ENCODE measurements at places on chromosomes 2 and 18.

DNA sequence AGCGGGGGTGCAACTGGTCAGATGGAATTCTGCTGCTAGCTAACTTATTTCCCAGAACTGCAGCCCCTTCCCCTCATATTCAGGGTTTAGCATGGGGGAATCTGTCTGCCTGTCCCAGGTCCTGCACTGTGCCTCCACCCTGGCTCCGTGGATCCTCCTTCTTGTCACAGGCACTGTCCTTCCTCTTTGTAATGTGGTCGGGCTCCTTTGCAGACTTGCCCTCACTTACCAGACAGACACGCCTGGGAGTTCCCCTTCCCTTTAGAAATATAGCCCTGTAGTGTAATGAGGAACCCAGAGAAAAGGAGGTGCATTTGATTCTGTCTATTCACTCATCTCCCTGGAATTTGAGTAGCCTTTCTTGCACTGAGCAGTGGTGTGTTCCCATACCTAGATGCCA is 108.7 kb downstream of the TRIM43 start:
- no peak for DNase-seq

DNA sequence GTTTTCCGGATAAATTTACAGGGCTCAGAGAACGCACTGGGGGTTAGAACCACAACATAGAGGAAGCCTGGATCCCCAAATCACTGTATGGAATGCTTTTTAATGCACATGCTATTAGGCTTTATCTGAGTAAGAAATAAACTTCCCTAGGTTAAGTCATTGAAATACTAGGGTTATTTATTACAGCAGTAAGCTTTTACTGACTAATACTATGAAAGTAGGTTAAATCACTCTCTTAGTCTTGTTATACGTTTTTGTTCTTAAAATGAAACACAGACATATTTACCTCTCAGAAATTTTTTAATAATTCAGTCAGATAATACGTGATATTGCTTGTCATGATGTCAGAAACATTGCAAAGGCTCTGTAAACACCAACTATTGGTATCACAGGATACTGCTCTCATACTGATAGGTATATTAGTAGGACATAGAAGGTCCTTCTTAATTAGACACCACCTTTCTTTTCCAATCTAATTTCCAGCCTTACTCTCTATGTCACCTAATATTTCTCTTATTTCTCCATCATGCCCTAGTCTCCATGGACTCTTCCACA is 162.7 kb upstream of the NYAP2 start:
- DNase-seq, result no peak

- DNase-seq, result no peak
Observed at GRCh38 chr2:39676342-39676741, 10.6 kb downstream of the TMEM178A start.

DNA sequence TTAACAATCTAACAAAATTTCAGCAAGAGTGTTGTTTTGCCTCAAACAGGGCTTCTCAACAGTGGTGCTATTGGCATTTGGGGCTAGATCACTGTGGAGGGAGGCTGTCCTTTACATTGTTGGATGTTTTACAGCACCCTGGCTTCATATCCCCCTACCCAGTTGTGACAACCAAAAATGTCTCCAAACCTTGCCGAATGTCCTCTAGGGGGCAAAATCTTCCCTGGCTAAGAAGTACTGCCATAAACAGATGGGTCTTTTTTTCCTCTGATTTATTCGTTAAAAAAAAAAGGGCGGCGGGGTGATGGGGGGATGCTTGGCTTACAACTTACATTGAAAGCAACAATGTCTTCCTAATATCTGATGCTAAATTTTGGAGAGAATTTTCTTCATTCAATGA is 207.6 kb upstream of the CCDC150 start:
- DNase-seq, result no peak

- DNase-seq, result no peak
Observed at GRCh38 chr18:28065031-28065792, 111.7 kb downstream of the CDH2 start.

GRCh38 chr2:238061315-238062202 is 758 bp downstream of the SCLY start:
- peak; percentile 44 for DNase-seq

DNA sequence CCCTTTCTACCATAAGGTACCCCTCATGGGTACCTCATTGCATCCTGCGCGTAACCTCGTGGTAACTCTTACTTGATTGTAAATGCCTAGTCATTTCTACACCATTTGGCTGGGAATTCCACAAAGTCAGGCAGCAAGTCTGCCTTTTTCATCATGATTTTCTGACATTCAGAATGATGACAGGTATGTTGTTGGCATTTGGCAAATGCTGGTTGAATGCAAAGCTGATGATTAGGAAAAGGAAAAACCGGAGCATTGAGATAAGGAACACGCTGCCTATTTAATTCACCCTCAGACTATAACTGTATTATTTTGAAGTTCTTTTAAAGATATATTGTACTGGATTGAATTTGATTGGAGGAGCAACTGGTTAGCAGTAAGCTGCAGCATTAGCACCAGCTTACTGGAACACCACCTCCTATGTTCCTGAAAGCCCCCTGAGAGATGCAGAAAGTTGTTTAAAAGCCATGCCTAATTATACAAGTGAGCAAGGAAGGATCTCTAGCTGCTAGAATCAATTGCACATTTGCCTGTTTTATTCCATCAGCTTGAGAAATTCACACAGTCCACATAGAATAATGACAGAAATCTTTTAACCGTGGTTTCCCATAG is 520.1 kb downstream of the LRP1B start:
- no peak for DNase-seq

DNA sequence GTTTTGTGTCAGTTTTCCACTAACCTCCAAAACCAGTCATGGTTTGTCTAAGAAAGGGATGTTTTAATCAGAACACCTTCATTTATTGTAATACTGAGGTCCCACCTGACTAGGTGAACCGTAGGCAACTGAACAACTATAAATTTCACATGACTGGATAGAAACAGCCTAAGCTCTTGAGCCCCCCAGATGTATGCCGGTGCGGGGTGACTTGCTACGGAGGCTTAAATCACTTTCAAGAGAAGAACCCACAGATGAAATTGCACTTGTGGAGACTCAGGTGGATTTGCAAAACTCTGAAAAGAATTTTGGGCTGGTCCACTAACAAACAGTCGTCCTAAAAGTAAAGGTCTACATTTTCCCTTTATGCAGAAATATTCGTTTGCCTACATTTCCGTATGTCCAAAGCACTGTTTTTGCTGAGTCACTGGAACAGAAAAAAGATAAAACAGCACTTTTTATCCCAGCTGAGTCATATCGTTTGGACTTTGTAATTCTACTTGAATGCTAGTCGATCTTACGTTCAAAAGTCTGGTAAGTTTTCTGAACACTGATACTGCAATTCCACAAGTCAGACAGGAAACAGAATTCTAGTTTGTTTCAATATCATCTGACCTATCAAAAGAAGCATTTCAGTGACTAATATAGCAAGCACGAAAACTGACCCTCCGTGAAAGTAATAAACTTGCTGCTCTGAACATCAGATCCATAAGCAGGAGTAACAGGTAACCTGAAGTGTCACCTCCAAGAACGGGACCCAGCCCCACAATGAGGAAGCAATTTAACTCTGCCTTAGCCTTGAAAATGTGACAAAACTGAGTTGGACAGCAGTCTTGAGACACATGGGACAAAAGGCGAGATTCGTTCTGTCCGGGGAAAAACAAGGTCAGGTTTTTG is 18.1 kb downstream of the ZNF516 start:
- DNase-seq, result no peak

GRCh38 chr2:85231952-85232351 is 95.8 kb downstream of the TGOLN2 start:
- no peak for DNase-seq

DNA sequence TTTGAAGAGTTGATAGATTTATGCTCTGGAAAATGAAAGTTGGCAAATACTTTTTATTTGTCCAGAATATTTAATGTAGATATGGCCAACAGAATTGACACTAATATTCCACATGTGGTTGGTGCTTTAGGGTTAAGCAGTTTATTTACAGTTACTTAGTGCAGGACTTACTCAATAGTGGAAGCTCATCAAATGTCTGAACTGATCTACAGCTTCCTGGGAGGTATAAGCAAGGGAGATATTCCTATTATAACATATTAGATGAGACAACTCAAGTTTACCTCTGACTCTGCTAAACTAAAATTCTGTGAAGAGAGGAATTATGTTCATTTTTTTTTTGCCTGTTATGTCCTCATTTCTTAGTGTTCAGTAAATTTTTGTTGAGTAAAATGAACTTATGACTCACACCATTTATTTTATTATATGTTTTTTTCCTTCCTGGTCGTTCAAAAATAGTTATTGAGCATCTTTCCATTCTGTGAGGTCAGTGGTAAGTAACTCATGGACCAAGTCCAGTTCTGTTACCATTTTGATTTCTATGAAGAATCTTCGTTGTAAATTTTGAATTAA is 13.6 kb downstream of the ABI2 start:
- no peak for DNase-seq

DNA sequence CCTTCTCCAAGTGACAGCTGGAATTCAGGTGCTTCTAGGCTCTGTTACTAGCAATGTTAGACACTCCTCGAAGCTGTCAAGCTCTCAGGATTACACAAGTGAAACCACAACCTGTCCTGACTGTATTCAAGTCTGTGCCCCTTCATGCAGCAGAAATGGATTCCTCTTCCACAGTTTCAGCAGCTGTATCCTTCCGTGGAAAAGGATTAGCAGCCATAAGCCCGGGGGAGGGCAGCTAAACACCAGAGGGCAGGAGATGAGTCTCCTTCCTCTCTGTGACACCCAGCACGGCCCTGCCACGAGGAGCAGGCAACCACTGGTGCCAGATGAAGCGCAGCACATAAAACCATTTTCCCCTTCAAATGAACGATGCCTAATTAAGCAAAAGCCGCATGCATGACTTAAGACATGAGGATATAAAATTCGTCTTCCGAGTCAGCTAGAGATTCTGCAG is 1.2 kb downstream of the ST3GAL5 start:
- DNase-seq, result peak; percentile 52

DNA sequence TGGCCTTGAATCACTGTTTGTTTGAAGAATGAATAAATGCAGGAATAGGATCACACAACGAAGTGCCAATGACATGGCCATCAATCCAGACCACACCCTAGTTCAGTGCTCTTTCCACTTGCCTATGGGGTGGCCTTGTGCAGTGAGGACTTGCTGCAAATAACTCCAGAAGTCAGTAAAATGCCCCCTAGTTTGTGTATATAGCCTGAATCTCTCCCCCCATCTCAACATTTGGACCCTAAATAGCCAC is 299 bp downstream of the FABP1 start:
- DNase-seq, result no peak

- DNase-seq, result no peak
Observed at GRCh38 chr2:229169751-229170150, 101.3 kb downstream of the PID1 start.

DNA sequence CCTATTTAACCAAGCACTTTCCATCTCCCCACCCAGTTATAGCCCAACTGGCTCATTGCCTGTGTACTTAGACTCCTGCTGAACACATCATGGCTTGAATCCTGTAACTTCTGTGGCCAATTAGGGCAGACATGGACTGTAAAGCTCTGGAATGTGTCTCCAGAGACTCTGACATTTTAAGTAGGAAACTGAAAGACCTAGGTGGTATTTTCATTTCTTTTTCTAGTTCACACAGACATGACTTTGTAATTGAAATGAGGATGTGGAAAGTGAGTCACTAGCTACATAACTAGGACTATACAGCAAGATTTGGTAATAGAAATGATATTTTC is 12.2 kb downstream of the DOK1 start:
- DNase-seq, result no peak

- no peak for DNase-seq
Observed at GRCh38 chr2:217332866-217333265, 473.0 kb upstream of the TNP1 start.

DNA sequence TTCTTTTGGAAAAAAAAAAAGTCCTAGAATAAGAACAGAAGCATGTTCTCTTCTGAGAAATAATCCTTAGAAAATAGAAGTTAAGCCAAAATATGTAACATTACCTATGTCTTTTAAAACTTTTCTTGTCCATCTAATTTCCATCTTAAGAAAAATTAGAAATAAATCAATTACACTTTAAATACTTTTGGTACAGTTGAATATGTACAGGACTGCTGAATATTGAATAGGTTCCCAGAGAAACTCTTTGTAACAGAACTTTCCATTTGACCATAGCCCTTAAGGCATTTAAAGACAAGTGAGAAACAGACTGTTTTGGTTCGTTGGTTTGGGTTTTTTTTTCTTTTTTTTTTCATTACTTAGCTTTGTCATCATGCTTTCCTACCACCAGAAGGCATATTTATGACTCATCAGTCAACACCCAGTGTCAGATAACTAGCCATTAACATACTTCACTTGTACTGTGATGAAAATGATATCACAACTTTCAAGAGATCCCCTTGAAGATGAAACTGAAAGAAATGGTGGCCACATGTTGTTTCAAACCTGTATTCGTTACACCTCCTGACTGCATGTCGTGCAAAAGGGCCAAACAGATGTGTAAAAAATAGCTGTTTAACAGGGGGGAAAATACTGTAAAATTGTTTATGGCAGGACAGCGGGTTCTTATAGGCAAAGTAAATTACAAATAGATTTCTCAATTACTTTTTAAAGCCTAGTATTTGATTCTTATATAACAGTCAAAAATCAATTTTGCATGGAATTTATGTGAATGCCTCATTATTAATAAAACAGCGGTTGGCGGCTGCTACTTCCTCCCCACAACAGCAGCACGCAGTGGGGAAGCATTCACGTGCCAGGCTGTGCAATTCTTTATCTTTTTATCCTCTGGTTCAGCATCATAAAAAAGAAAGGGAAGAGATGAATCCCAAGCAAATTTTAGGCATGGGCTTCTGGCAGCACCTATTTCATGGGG is 280.7 kb upstream of the HNRNPA3 start:
- peak; percentile 21 for DNase-seq

DNA sequence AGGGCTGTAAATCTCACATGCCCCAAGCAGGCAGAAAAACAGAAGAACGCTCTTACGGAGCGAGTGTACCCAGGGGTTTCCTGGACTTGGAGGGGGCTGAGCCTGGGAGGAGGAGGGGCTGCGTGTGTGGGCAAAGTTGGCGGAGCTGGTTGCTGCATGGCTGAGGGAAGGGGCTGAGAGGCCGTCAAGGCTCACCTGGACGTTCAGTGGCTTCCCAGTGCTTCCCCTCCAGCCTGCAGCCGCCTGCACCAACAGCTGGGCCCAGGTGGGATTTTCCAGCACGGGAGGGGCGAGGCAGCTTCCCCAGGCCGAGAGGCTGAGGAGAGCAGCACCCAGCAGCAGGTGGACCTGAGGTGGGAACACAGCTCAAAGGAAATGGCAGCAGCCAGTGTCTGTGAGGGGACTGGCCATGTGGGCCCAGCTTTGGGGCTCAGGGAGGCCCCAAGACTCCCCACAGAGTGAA is 70.6 kb upstream of the CTDP1 start:
- no peak for DNase-seq
